ENCODE measurements at places on chromosomes 11 and 22.

DNA sequence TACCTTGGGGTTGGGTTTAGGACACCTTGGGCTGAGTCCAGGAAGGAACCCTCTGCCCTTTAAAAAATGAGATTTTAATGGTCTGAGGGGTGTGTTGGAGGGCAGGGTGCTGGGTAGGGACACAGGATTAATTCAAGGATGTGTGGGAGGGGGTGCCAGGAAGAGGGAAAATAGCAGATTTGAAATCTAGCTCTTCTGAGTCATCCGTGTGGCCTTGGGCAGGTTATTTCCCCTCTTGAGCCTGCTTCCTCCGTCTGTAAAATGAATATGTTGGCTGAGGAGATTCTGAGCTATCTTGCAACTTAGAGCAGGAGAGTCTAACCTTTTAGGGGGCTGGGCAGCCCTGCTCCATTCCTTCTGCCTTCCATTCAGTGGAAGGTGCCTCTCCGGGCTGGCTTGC is 3.0 kb downstream of the TSPAN18 start:
- DNase-seq = no peak

- no peak for DNase-seq
Measured at GRCh38 chr11:5043380-5043779, 2.9 kb upstream of the OR52J3 start.

DNA sequence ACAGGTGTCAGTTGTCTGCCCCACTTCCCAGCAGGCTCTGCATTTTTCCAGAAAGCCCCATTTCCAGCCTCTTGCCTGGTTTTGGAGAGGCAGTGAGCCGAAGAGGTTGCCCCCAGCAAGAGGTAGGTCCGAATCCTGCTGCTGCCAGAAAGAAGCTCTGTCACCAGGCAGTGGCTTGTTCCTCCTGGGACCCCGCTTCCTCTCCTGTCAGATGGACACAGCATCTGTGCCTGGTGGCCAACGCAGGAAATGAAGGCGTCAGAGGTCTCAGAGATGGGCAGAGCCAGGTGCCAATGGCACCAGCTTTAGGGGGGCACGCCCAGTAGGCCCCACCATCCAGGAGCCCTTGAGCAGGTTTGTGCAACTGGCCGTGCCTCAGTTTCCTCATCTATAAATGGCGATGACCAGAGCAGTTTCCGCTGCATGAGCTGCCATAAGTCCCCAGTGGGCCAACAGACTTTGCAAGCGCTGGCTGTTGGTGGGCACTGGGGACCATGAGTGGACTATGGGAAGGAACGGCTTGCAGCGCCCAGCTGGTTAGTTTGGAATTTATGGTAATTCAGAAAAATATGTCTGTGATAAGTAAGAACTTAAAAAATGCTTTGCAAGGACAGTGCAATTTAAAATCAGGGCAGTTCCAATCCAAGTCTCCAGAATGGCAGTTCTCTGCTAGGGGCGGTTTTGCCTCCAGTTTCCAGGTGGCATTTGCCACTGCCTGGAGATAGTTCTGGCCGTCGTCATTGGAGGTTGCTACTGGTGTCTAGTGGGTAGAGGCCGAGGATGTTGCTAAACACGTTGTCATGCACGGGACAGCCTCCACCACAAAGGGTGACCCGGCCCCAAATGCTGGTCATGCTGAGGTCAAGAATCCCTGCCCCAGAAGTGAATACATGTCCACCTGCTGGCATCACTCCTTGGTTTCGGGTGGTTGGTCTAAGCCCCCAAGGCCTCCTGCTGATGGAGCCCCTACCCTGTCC is 2.3 kb upstream of the OSBPL5 start:
- DNase-seq = no peak

DNA sequence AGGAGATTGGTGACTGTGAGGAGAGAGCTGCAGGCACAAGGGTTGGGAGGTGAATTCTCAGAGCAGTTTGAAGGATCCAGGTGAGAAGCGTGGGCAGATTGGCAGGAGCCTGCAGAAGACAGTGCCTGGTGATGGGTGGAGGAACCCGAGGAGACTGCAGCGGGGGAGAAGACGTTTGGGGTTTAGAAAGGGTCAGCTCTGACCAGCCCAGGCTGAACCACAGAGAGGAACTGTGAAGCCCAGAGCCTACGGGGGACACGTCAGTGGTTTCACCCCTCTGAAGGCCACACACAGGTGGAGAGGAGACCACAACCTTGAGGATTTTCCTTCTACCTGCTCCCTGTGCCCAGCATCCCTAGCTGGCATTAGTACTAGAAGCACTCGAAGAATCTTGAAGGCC is 154.8 kb upstream of the TBCEL start:
- DNase-seq = no peak

- DNase-seq = no peak
Measured at GRCh38 chr11:38278457-38279141, 1680.6 kb upstream of the RAG2 start.

GRCh38 chr11:61628662-61628970 is 47.7 kb upstream of the SYT7 start:
- DNase-seq = no peak
